ENCODE measurements at places on chromosomes 5 and 9.

GRCh38 chr5:93675460-93676450 is 65.6 kb downstream of the POU5F2 start:
- no peak for DNase-seq

DNA sequence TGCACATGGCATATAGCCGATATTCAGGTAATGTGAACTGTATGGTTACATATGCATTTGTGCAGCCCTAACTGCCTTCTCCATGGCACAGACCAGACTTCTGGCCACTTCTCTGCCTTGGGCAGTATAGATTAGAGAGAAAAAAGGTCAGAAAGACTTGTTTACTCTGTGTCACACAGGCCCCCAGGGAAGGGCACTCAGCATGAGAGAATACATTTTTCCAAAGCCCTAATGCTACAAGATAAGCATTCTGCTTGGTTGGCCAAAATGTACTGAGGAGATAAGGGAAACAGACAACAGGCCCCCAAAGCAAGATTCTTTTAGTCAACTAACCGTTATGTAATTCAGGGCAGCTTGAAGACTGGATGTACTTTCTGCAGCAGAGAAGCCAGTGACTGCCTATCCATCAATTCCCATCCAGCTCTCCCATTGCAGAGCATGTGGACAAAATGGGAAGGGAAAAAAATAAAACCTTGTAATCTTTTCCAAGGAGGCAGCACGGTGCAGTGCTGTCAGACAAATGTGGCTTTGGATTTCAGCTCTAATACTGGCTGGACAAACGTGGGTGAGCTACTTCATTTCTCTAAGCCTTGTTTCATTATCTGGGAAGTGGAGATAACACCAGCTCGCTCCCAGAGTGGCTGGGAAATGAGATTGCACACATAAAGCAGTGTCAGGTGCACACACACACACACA is 205.9 kb downstream of the NSG2 start:
- DNase-seq: no peak

DNA sequence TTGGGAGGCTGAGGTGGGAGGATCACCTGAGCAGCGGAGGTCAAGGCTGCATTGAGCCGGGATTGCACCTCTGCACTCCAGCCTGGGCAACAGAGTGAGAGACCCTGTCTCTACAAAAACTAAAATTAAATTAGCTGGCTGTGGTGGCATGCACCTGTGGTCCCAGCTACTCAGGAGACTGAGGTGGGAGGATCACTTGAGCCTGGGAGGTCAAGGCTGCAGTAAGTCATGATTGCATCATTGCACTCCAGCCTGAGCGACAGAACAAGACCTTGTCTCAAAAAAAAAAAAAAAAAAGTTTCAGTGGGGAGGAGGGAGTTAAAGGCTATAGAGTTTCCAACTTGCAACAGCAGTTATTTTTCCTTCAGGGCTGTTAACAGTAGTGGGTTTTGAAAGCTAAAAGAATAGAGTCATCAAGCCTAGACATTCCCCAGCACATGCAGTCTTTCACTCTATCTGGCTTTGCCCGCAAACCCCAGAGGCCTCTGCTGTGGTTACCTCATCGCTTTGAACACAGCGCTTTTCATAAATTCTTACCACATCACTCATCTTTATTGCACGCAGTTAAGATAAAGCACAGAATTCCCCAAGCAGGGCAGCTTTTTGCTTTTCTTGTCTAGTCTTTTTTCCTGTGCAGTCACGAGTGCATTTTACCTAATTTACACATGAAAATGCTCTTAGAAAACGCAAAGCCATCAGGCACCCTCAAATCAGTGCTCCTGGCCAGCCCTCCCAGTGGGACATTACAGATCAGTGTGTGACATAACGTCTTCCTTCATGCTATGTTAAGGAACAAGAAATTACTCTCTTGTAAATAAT is 8.7 kb upstream of the SLC2A8 start:
- no peak for DNase-seq

GRCh38 chr5:134504629-134505300 is 20.7 kb upstream of the JADE2 start:
- DNase-seq: no peak

GRCh38 chr9:1414711-1415131 is 364.6 kb downstream of the DMRT2 start:
- no peak for DNase-seq

DNA sequence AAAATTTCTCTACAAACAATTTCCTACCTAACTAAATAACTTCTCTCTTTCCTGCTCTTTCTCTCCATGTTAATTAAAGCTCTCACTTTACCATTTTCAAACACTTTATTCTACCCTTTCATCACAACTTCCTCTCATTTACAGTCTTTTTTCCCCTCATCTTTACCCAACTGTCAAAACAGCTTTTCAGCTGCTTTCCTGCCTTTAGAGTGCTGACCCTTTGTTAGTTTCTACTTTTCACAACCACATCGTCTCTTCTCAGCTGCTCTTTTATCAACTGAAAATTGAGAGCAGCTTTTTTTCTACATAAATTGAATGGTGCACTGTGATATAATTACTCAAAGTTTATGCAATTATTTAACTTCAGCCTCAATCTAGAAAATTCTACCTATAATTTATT is 3.1 kb upstream of the HOMER1 start:
- no peak for DNase-seq

DNA sequence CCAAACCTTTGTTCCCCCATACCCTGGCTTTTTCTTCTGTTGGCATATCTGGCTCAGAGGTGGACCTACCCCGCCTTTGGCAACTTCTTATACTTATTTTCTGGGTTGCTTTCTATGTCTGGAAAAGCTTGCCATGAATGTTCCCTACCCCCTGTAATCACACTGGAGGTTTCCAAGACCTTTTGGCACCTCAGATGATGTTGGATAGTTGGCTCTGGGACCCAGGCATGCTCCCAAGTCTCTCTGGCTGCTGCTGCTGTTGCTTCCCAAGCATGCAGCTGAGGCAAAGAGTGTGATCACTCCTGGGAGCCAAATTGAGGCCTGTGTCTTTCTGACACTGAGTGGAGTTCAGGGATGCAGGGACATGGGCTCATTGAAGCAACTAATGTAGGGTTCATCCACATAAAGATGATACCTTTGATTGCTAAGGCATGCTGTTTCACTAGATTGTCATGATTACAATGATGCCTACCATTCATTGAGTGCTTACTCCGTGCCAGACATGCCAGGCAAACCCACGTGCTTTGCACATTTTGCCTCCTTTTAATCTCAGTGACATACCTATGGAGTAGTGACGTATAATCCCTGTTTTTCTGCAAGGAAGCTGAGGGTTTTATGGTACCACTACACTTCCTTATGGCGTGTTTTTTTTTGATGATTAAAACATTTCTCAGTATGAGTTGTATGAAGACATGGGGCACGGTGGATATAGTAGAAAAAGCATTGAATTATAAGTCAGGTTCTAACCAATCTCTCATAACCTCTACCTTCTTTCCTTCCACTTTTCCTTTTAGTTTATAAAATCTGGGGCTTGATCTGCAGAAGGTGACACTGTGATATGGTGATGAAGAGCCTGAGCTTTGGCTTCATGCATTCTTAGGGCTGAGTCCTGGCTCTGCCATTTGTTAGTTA is 73.1 kb downstream of the ARHGAP26 start:
- DNase-seq: no peak

Data from ovary (tissue), 10 donors.